ENCODE measurements at places on chromosomes 2 and 18.

GRCh38 chr2:230872968-230873660, 8.4 kb downstream of the ITM2C start:
- H3K4me1 ChIP-seq, result peaks cover 62% of the 10 kb centered on the region
- no peaks in the 10 kb centered on the region for H3K27me3 ChIP-seq
- H3K27ac ChIP-seq, result peak overlapping the region; percentile 94
- DNase-seq, result peak; percentile 55
- H3K4me3 ChIP-seq, result no peak overlapping the region

DNA sequence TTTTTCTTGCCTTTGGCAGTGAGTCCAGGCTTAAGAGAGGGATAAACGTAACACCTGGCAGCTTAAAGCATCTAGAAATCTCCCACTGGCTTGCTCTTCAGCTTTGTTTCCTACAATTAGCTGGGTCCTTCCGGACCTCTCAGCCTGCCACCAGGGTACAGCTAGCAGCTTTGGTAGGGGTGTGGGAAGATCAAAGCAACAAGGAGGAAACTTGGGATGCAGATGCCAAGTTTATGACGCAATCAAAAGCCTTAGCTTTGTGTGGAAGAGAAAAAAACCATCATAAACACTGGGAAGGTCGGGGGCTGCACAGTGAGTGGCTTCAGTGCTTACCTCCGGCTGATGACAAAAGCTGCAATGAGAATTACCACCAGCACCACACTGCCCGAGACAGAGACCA, 116.9 kb downstream of the EPHA4 start:
- no peaks in the 10 kb centered on the region for H3K4me1 ChIP-seq
- H3K27me3 ChIP-seq, result no peaks in the 10 kb centered on the region
- DNase-seq, result no peak

DNA sequence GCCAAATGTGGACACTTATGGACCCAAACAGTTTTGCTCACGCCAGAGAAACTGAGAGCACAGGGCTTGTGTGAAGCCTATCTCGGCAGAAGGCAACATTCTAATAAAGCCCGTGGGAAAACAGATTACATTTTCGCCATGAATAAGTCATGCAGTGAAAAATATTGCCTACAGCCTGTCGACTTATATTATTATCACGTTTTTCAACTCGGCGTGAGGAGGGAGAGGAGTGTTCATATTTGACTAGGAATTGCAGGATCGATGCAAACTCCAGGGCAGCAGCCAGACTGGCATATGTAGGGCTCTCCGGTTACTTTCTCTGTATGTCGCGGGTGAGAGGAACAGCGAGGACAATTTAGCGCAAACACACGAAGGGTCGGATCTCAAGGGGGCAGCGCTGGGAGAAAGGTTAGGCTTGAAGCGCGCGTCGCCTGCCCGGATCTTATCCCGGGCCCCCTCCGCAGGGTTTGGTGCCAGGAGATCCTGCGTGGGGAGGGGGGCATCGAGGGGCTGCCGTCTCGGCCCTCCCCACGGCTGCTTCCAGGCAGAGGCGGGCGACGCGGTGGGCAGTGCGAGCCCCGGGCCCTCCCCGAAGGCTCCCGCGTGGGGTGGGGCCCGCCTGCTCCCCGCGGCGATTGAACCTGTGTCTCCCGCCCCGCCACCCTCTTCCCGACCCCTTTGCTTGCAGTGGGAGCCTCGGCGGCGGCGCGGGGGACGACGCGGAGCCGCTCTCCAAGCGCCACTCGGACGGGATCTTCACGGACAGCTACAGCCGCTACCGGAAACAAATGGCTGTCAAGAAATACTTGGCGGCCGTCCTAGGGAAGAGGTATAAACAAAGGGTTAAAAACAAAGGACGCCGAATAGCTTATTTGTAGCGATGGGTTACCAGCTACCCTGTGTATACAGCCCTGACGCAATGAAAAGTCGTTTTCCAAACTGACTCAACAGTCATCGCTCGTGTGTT, 4.4 kb downstream of the ADCYAP1 start:
- peaks cover 91% of the 10 kb centered on the region for H3K27me3 ChIP-seq
- no peak for DNase-seq
- peak overlapping the region; percentile 2 for H3K4me3 ChIP-seq
- peaks cover 7% of the 10 kb centered on the region for H3K4me1 ChIP-seq
- no peak overlapping the region for H3K27ac ChIP-seq
- H3K36me3 ChIP-seq, result no peaks in the 10 kb centered on the region

GRCh38 chr18:78368726-78369125, 610.9 kb upstream of the SALL3 start:
- no peak overlapping the region for H3K27ac ChIP-seq
- no peaks in the 10 kb centered on the region for H3K4me1 ChIP-seq
- H3K27me3 ChIP-seq, result no peaks in the 10 kb centered on the region

- no peaks in the 10 kb centered on the region for H3K36me3 ChIP-seq
- no peaks in the 10 kb centered on the region for H3K27me3 ChIP-seq
- no peaks in the 10 kb centered on the region for H3K4me1 ChIP-seq
Observed at GRCh38 chr18:65458871-65459270, 291.9 kb upstream of the CDH7 start.

GRCh38 chr2:113676623-113677266, 49.7 kb downstream of the RABL2A start:
- H3K4me3 ChIP-seq, result no peak overlapping the region
- no peaks in the 10 kb centered on the region for H3K36me3 ChIP-seq
- no peak overlapping the region for H3K27ac ChIP-seq
- no peak for DNase-seq
- H3K27me3 ChIP-seq, result no peaks in the 10 kb centered on the region
- no peaks in the 10 kb centered on the region for H3K4me1 ChIP-seq

- H3K4me3 ChIP-seq, result no peak overlapping the region
- no peaks in the 10 kb centered on the region for H3K27me3 ChIP-seq
- no peak for DNase-seq
- no peaks in the 10 kb centered on the region for H3K36me3 ChIP-seq
Observed at GRCh38 chr2:170155022-170155722, 22.8 kb upstream of the MYO3B start.

DNA sequence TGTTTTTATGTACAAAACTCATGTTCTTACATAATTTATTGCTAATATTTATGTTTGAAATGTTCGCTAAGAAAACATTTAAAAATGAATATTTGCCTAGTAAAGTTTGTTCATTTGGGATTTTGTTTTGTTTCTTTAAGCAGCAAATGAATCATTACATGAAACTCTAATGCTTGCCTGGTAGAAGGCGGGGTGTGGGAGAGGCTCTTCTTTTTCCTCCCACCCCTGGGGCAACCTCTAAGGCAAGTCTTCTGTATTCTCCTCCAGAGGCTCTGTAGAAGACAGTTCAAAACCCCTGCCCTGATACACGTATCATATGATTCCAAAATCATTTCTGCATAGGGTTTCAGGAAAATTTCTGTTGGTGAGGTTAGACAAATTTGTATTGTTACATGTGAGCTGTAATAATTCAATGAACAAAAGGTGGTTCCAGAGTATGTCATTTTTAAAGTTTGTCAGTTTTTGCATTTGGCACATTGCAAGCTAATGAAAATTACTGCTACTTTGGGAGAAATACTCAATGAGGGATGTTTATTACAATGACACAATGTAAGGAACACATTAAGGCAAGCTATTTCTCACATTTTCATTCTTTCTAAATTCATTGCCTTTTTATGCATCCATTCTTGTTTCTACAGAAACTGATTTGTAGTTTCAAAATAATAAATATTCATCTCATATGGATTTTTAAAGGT, 302.3 kb upstream of the UBE2E3 start:
- no peak for DNase-seq
- no peak overlapping the region for H3K4me3 ChIP-seq
- no peak overlapping the region for H3K27ac ChIP-seq
- H3K27me3 ChIP-seq, result no peaks in the 10 kb centered on the region

DNA sequence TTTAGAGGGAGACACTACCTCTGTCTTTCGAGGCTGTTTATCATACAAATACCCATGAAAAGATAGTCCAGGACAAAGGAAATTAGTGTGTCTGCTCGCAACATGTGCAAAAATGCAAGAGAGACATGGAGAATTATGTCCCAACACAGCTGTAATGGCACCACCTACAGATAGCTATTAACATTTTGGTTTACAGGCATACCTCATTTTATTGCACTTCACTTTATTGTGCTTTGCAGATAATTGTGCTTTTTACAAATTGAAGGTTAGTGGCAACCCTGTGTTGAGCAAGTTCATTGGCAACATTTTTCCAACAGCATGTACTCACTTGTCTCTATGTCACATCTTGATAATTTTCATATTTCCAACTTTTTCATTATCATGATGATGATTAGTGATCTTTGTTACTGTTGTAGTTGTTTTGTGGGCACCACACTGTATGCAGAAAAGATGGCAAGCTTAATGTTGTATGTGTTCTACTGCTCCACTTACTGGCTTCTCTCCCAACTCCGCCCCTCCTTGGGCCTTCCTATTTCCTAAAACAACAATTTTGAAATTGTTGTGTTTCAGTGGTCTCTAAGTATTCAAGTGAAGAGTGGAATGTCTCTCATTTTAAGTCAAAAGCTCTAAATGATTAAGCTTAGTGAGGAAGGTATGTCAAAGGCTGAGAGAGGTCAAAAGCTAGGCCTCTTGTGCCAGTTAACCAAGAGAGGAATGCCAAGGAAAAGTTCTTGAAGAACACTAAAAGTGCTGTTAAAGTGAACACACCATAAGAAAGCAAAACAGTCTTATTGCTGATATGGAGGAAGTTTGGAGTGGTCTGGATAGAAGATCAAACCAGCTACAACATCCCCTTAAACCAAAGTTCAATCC, 52.0 kb downstream of the ANKRD12 start:
- H3K4me3 ChIP-seq, result no peak overlapping the region
- no peaks in the 10 kb centered on the region for H3K4me1 ChIP-seq
- no peak overlapping the region for H3K27ac ChIP-seq
- DNase-seq, result no peak

DNA sequence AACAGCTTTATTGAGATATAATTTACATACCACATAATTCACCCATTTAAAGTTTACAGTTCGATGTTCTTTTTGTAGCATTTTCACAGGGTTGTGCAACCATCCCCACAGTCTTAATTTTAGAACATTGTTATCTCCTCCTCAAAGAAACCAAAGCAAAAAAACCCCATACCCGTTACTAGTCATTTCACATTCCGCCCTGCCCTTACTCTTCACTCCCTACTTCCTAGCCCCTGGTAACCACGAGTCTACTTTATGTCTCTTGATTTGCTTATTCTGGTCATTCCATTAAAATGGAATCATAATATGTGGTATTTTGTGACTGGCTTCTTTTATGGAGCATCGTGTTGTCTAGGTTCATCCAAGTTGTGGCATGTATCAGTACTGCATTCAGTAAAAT, 137.7 kb downstream of the TANC1 start:
- DNase-seq, result no peak
- no peaks in the 10 kb centered on the region for H3K36me3 ChIP-seq
- no peaks in the 10 kb centered on the region for H3K27me3 ChIP-seq
- H3K27ac ChIP-seq, result no peak overlapping the region
- H3K4me1 ChIP-seq, result no peaks in the 10 kb centered on the region
- no peak overlapping the region for H3K4me3 ChIP-seq

DNA sequence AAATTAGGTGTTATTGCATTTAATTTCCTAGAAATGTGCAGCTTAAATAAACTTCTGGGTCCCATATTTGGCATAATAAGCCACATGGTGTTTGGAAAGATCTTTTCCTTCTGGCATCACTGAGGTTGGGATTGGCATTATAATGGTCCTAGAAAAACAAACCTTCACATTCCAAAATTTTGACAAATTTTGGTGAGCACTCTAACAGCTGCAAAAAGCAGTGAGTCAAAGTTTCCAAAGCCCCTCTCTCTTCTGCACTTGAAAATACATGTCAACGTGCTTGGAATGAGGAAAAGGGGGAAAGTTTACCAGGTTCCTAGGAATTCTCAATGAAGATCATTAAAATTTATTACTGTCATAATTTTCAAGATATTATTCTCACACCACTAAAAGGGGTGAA, 77.8 kb upstream of the STK17B start:
- peak overlapping the region; percentile 59 for H3K27ac ChIP-seq
- H3K4me3 ChIP-seq, result no peak overlapping the region
- H3K36me3 ChIP-seq, result no peaks in the 10 kb centered on the region
- no peaks in the 10 kb centered on the region for H3K27me3 ChIP-seq

DNA sequence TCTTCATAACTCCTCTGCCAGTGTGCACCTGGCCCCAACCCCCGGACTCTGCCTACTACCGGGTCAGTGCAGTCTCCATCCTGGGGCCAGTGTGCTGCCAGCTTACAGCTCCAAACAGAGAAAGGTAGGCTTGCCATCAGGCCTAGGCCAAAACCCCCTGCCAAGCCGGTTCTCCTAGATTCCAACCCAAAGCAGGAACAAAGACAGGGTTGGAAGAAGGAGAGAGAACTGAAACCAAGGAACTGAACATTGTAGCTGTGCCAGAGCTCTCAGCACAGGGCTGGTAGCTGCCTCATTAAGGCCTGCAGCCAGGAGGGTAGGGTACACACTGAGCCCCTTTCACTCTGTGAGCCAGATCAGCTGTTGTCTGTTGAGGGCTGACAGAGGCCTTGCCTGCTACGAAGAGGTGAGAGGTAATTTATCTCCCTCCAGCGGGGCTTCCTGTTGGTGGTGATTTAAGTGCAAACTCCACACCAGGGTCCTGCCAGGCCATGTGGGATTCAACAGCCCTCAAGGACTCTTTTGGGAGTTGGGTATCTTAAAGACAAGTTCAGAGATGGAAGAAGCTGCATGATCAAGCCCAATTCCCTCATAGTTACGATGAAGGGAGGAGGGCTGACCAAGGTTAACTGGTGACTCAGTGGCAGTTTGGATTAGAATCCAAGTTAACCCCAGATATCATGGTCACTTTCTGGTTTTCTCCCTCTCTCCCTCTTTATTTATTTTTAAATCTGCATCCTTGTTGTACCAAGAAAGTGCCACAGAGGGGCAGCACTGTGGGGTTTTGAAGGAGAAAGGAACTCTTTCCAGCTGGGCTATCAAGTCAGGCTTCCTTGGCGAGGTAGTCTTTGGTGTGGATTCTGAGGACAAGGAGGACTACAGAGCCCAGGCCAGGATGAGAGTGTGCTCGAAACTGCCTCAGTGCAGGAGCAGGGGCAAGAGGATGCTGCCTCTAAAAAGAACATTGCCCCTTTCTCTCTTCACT, 48.1 kb downstream of the CYRIA start:
- no peaks in the 10 kb centered on the region for H3K36me3 ChIP-seq
- no peaks in the 10 kb centered on the region for H3K27me3 ChIP-seq
- no peak for DNase-seq

DNA sequence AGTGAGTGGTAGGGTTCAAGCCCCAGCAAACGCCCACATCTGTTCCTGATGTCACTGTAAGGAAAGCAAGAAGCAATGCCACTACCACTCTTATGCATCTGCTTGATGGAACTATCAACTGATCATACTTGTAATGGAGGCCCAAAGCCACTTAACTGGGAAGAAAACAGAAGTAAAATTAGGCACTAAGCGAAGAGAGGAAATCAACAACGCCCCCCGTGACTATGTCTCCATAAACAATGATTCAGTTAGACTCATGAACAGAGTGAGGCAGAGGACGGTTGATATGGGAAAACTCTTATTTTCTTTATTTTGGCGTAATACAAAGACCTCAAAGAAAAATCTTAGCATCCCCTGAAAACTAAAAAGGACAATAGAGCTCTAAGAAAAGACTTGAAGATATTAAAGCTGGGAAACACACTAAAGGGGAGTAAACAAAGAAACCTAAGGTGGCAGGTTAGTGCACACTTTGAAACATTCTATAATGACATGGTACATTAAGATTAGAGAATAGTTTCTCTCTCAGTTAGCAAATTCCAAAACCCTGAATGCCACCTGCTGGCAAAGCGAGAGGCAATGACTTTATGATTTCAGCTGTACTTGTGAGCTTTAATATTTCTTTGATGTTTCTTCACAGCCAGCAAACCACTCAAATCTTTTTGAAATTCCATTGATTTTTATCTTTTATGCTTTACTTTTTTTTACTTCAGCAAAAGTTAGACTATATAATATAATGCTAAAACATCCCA, 86.5 kb downstream of the LRP2 start:
- H3K27me3 ChIP-seq, result no peaks in the 10 kb centered on the region
- H3K27ac ChIP-seq, result no peak overlapping the region
- no peak overlapping the region for H3K4me3 ChIP-seq

All from transverse colon (tissue), 4 donors.